Activated CD8-positive, alpha-beta memory T cell treated with anti-CD3 and anti-CD28 coated beads, Interleukin-2, amount 50 U/mL, for 48 hours (primary cell): ENCODE measurements at places on chromosomes 12 and 14.
A peak's percentile ranks its signal among the peaks of the same experiment; 100 is the strongest.

DNA sequence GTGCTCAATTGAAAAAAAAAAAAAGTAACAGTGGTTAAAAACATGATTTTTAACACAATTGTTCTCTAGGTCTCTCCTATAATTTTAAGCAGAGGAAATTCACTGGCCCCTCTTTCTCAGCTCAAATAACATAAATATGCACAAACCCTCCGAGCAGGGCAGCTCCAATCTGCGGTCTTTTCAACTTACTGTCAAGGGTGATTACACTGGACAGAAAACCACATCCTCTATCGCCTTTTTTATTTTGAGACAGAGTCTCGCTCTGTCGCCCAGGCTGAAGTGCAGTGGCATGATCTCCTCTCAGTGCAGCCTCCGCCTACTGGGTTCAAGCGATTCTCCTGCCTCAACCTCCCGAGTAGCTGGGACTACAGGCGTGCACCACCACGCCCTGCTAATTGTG is 16.5 kb upstream of the GABARAPL1 start:
- no peak for DNase-seq

DNA sequence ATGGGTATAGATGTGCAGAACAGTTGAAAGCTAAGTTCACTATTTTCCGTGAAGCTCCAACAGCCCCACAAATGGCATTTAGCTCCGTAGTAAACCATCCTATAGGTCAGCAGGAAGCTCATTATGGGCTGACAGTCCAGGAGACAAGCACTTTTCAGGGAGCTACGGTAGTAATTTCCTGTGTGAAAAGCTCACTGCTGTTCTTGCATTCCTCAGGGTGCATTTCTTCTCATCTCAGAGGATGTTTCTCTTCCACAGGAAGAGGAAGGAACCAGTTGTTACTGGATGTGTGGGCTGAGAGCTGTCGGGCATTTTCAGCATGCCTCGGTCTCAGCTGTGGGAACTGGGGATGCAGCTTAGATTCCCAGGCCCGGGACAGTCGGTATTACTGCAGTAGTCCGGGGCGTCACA is 72.8 kb downstream of the GALNT4 start:
- no peak for DNase-seq

DNA sequence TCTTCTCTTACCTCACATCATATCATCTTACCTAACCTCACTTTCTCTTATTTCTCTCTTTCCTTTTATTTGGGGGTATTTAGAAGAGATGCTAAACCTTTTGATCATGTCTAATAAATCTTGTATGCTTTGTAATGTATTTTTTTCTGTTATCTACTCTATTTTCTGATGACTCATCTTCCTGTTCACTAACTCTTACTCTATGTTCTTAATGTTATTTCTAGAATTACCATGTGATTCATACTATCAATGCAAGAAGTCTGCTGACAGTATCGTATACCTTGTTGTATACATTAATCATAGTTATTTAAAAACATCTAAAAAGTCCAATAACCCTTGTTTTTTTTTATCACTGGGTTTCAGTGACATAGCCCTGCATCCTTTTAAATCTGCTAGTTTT is 62.3 kb downstream of the MGAT4C start:
- no peak for DNase-seq

GRCh38 chr12:96210376-96211055 is 16.3 kb downstream of the ELK3 start:
- peak; percentile 77 for DNase-seq

DNA sequence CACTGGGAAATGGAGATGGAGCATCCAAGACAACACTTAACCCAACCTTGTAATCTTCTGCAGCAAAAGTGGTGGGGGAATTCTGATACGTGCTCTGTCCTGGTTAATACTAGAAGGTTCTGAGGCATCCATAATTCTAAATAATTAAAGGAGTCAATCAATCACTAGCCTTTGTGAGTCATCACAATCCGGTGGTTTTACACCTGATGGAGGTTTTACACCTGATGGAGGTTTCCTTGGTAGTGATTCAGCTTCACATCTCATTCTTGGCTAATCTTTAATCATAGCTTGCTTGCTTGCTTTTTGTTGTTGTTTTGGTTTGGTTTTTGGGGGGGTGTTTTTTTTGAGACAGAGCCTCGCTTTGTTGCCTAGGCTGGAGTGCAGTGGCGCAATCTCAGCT is 343.4 kb downstream of the DPF3 start:
- no peak for DNase-seq

GRCh38 chr12:116183741-116184141 is 93.8 kb downstream of the MED13L start:
- DNase-seq = no peak

DNA sequence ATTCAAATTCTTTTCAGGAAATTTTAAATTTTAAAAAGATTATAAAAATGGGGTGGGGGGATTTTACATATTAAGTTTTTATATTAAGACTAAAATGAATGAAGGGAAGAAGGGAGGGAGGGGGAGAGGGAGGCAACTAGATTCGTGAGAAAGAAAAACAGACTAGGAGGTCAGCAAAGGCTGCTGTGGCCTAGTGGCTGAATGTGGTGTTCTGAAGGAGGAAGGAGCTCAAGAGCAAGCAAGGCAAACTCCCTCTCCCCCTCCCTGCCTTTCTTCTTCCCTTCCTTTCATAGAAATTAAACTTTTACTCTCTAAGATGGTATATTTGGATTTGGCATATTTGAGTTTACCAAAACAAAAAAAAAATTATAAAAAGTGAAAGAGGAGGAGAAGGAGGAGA is 18.1 kb downstream of the DYRK2 start:
- DNase-seq = no peak

DNA sequence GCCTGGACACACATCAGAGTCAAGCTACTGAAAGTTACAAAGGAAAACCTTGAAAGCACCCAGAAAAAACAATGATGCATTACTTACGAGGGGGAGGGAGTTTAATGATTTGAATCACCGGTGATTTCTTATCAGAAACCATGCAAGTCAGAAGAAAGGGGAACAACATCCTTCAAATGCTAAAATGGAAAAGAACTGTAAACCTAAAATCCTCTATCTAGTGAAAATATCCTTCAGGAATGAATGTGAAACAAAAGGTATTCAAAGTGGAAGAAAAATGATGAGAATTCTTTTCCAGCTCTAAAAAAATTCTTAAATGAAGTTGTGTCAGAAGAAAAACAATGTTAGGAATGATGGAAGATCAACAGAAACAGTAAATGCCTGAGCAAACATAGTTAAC is 16.8 kb downstream of the SCAF11 start:
- DNase-seq = no peak
